ENCODE measurements at places on chromosomes 1 and 21.

DNA sequence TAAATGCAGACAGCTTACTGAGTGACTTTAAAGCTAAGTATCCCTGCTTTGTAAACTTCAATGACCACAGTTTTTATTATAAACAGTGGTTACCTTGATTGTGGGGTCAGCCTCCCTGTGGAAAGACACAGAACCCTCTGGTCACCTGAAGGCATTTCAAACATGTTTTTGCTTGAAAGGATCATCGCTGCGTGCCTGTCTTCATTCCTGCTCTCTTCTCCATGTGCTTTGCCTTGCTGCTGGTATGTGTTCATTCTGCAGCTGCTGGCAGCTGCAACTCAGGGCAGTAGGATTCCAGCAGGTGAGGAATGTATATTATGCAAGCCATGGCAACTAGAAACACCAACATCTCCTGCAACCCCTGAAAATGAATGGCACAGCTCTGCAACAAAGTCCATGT, 81.0 kb upstream of the VAV3 start:
- no peak for DNase-seq

GRCh38 chr1:21884456-21885235, 52.5 kb downstream of the HSPG2 start:
- DNase-seq, result no peak

GRCh38 chr1:183580281-183580682, 10.0 kb downstream of the NCF2 start:
- DNase-seq, result no peak

DNA sequence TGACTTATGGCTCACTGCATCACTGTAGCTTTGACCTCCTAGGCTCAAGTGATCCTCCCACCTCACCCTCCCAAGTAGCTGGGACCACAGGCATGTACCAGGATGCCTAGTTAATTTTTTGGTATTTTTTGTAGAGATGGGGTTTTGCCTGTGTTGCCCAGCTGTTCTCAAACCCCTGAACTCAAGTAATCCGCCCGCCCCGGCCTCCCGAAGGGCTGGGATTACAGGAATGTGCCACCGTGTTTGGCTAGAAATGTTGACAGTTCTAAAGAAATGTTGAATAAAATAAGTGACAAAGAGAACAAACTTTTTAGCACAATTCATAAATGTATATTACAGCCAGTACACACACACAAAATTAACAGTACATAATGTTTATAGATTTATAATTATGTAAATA, 1586.1 kb downstream of the NCAM2 start:
- DNase-seq, result no peak

- no peak for DNase-seq
Observed at GRCh38 chr21:23963454-23963853, 1643.8 kb downstream of the MRPL39 start.

- DNase-seq, result no peak
Observed at GRCh38 chr1:226754793-226755533, 15.9 kb upstream of the ITPKB start.

- DNase-seq, result no peak
Observed at GRCh38 chr1:16425125-16426025, 11.8 kb downstream of the SPATA21 start.

DNA sequence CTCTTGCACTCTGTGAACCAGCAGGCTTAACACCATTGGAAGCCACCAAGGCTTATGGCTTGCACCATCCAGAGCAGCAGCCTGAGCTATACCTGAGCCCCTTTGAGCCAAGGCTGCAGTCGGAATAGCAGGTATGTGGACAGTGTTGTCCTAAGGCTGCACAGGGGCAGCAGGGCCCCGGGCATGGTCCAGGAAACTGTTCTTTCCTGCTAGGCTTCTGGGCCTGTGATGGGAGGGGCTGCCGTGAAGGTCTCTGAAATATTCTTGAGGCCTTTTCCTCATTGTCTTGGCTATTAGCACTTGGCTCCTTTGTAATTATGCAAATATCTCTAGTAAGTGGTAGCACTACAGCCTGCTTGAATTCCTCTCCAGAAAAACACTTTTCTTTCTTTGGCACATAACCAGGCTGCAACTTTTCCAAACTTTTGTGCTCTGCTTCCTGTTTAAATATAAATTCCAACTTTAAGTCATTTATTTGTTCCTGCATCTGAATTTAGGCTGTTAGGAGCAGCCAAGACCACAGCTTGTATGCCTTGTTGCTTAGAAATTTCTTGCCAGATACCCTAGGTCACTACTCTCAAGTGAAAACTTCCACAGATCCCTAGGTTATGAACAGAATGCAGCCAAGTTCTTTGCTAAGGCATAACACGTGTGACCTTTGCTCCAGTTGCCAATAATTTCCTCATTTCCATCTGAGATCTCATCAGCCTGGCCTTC, 5.2 kb downstream of the KRTAP20-4 start:
- no peak for DNase-seq

DNA sequence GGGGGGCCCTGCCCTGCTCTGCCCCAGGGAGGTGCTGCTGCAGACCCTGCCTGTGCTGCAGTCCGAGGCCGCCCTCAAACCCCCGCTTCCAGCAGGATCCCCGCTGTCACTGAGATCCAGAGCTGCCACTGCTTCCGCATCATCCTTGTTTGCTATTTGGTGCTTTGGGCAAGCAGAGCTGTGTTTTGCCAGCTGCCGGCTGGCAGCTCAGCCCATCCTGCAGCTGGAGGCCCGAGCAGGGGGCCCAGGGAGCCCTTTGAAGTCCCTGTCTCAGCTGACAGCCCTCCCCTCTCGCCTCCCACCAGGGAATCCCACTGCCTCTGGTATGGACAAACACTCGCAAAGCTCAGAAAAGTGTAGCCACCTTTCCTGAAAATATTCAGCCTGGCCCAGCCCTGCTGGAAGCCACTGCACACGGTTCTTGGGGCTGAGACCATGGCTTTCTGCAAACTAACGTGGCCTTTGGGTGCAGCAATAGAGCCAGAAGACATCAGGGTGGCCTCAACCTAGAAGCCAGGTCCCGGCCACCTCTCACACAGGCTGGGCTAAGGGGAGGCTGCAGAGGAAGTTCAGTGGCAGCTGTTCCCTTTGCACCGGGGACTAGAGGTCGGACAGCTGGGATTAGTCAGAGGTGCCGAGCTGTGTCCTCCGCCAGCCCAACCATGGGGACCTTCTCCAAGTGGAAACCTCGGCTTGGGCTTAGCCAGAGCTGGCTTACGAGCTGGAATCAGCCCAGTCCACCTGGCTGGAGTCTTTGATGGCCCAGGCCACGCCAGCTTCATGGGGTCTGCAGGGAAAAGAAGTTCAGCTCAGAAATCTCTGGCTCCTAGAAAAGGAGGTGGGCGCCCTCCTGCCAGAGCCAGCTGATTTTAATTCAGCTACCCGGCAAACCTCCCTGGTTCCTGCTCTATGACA, 107.1 kb downstream of the SPSB1 start:
- DNase-seq, result no peak

GRCh38 chr1:182428043-182428442, 21.9 kb upstream of the RGSL1 start:
- DNase-seq, result no peak

DNA sequence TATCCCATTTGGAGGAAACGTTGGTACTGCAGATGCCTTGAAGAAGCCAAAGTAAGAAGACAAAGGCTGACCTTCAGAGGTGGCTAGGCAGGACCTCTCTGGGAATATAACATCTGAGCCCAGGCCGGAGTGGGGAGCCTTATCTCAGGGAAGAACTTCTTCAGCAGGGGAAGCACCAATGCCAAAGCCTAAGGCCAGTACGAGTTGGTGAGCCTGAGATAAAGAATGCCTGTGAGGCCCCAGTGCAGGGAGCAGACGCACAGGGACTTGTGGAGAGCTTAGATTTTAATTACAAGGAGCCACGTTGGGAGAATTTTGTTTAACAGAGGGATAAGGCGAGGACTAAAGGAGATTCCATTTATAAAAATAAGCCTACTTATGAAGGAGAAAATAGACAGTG, 468.8 kb upstream of the RUNX1 start:
- no peak for DNase-seq

GRCh38 chr21:28522014-28522799, 470.5 kb downstream of the LTN1 start:
- DNase-seq, result no peak

DNA sequence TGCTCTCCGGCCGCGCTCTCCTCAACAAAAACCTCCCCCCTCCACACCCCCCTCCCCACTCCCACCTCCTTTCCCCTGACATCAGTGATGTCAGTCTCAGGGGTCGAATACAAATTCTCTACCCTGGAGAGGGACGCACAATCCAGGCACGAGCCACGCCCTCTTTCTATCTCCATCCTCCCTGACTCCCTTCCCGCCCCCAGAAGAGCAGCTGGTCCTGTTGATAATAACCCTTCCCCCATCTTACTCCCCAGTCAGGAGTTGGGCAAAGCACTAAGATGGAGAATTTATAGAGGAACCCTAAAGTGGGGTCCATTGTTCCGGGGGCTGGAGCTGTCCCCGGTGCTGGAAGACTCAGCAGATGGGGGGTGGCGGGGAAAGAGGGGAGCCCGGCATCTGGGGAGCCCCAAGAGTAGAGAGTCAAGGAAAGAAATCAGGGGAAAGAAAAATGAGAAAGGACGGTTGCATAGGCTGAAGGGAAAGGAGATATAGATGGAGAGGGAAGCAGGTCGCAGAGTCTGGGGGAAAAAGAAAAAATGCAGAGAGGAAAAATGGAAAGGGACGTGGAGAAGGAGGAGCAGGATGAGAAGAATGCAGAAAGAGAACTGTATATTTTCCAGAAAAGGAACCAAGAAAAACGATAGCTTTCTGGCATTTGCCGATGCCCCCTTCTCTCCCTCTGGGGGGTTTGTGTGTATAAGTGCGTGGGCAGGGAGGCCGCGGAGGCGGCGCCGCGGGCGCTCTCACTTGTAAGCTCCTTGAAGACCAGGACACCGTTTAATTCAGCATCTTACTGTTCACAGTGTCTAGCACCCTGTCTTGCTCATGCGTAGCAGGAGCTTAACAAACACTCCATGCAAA, at the start of gene CELF3:
TSS of gene CELF3 (minus strand) at position 33 of the 861 bp plus-strand sequence. CDS start 783 bp downstream, outside the sequence.
- DNase-seq, result no peak

GRCh38 chr1:220685879-220686278, 4.3 kb upstream of the C1orf115 start:
- DNase-seq, result no peak

DNA sequence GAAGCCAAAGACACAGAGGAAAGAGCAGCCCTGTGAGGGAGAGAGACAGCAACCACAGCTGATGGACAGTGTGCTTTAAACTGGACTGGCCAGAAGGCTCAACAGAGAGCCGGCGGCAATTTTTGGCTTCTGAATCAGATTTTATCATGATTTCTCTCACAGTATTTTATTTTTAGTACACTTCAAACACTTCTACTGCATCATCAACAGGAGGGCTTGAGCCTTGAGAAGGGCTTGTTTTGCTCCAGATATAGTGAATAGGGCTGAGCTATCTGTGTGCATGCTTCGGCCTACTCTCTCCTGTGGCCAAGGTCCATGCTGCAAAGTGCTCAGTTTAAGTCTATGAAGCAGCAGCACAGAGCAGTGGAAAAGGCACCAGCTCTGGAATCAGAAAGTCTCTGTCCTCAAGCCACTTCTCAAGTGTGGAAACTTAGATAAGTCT, 33.3 kb downstream of the ADCY10 start:
- DNase-seq, result no peak

DNA sequence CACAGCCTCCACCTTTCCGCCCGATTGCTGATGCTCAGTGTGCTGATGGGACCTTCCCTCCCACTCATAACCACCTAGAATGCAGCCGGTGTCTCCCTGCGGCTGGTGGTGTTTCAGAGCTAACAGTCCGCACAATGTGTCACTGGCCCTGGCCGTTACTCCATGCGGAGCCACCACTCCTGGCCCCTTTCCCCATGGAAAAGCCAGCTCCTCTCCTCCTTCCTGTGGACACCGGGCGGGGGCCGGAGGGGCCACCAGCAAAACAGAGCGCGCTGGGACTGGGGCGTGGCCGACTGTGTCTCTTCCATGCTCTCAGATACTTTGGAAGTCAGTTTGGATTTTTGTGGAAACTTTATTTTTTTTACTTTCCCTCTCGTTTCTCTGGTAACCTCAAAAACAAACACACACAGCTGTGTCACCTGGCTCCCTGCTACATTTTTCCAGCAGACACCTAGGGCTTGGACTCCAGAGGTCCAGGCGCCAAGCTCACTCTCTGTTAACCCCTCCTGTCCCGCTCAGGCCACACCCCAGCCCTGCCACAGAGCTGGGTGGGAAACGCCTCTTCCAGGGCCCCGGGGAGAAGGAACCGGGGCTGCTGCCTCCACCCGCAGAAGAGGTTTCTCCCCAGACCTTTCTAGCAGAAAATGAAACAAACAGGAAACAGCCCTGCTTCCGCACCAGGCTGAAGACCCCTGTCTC, 32.5 kb upstream of the COL6A2 start:
- no peak for DNase-seq

GRCh38 chr21:29217818-29218291, 80.9 kb upstream of the BACH1 start:
- no peak for DNase-seq

DNA sequence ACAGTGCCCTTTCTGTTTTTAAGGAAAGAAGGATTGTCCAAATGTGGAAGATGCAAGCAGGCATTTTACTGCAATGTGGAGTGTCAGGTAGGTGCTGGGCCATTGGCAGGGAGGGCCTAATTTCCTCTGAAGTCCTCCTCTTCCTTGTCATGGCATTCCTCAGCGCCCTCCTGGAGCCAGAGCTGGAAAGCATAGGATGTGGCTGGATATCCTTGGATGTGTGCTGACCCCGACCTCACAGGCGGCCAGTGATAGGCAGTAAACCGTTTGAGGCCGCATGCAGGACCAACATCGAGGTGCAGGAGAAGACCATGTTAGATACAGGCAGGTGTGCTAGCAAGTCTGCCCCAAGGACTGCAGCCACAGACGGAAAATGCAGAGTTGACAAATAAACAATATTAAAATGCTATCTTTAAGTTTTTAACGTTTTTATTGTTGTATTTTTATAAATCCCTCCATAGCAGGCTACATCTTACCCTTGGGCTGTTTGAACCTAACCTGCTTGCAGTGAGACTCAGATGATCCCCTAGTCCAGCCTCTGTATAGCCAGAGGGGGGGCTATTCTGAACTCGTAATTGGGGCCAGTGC, 24.3 kb downstream of the SMYD2 start:
- no peak for DNase-seq

- DNase-seq, result no peak
Observed at GRCh38 chr1:24302209-24302611, 16.9 kb upstream of the GRHL3 start.

DNA sequence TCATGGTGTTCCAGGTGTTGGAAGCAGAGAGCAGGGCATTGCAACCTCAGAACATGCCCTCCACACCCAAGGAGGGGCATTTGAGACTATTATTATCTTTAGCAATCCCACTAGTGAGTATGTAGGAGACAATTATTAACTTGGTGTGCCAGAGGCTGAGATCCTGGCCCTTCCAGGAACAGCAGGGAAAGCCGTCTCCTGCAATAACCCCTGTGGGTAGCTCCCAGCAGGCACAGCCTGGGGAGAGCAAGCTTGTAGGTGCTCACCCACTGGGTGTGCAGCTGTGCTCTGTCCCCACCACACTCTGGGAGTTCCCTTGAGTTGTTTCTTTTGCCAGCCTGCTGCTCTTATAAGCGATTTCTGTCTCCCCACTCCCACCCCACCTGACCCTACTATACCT, 10.3 kb downstream of the CFAP107 start:
- DNase-seq, result no peak

GRCh38 chr1:245835386-245835785, 671.7 kb downstream of the SMYD3 start:
- no peak for DNase-seq

Data from activated effector memory CD4-positive, alpha-beta T cell treated with anti-CD3 and anti-CD28 coated beads, Interleukin-2, amount 50 U/mL, for 16 hours (primary cell).